ENCODE measurements at places on chromosomes 16 and 17.

DNA sequence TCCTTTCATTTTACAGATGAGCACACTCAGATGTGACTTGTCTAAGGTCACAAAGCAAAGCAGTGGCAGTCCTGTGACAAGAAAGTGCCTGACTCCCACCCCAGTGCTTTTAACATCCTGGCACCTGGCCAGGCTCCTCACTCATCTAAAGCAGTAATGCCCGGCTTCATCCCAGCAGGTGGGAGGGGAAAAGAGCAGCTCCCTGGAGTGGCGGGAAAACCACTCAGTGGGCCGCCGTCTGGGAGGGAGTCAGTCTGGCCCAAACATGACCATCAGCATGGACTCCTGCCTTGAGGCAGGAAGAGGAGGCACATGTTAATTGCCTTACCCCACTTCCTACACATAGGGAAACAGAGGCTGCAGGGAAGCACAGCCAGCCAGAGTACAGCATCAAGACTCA lies 2.6 kb downstream of the PCGF2 start:
- DNase-seq, result no peak

DNA sequence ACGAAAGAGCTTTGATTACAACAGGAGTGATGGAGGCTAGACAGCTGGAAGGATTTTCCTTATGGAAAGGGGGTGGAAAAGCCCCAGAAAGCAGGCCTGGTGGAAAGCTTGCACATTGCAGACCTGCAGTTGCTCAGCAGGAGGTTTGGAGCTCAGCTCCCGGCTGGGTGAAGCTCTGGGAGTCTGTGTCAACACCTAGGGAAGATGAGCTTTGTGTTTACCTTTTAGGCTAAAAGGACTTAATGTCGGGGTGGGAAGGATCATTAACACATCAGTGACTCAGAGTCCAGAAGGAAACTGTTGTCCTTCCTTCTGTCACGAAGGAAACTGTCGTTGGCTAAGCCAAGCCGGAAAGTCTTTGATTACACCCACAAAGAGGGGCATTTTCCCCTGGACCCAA lies 48.2 kb downstream of the RAP1GAP2 start:
- DNase-seq, result no peak

GRCh38 chr17:47956791-47957590 lies 692 bp downstream of the PRR15L start:
- DNase-seq, result no peak

- DNase-seq, result no peak
Measured at GRCh38 chr17:42796066-42796758, 2.3 kb downstream of the COA3 start.

GRCh38 chr16:85307552-85308364 lies 195.5 kb upstream of the CIBAR2 start:
- DNase-seq, result no peak

GRCh38 chr17:68273722-68274121 lies 17.2 kb downstream of the SLC16A6 start:
- DNase-seq, result no peak

GRCh38 chr16:11461595-11461990 lies 116.3 kb downstream of the RMI2 start:
- DNase-seq, result no peak

- DNase-seq, result no peak
Measured at GRCh38 chr16:68612996-68613395, 32.1 kb upstream of the CDH3 start.

DNA sequence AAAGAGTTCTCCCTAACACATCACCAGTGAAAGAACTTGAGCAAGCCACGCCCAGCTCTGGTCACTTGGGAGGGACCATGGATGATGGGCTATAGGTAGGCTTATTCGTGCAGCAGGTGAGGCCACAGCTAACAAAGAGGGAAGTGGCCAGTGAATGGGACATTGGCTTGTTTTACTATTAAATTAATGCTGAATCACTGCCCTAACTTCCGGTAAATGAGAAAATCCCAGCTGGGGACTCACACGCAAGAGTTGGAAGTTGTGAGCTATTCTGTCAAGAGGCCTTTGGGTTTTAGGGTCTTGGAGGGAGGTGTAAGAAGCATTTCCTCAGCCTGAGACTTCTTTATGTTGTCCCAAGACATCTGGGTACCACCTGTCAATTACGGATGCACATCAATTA lies 315.3 kb downstream of the XYLT1 start:
- DNase-seq, result no peak

DNA sequence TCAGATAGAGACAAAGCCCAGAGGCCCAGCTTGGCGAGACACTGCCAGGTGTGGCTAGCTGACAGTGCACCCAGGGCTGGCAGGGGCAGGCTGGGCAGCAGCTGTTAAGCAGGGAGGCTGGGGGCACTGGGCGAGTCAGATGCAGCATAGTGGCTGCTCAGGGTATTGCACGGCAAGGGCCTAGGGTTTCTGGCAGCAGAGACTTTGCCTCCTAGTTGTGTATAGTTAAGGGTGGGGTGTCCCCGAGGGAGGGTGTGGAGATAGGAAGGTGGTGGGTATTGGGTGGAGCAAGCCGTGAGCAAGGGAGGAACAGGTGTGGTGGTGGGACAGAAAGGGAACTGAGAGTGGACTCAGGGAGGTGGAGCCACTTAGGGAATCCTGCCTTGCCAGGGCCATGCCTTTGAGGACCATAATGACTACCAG lies 66.0 kb downstream of the SMPD3 start:
- no peak for DNase-seq

DNA sequence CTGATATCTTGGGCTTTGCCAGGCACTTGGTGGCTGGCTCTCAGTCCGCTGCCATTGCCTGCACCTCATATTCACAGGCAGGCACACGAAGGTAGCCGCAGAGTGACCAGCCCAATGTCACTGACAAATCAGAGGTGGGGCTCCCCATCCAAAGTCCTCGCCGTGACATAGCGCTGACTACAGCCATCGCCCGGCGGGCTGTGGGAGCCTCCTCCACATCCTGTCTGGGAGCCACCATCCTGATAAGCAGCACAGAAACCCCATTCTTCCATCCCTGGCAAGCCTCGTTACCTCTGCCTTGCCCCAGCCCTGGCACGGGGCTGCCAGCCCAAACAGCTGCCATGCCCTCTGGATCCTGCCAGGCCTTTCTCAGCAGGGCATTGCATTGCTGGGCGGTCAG lies 437.8 kb downstream of the SLC39A11 start:
- DNase-seq, result no peak

DNA sequence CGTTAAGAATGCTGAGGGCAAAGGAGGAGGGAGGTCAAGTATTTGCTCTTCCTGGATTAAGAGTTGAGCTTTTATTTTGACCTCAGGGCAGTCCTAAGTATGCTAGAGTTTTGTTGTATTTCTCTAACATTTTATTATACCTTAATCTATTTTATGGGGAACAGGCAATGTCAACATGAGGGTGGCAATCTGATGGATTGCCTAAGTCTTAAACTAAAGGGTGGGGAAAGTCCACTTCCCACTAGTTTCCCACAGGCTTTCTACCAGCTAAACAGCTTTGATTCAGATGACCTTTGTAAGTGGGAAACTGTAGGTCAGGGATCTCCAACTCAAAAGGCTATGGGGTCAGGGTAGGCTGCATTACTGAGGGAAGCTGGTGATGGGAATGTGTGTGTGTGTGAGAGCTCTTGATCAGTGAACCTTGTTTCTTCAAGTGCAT lies 24.9 kb downstream of the HSD17B2 start:
- no peak for DNase-seq

- no peak for DNase-seq
Measured at GRCh38 chr17:18267366-18267765, 6.9 kb downstream of the MIEF2 start.

- no peak for DNase-seq
Measured at GRCh38 chr17:64158406-64158805, 28.5 kb upstream of the ERN1 start.

- no peak for DNase-seq
Measured at GRCh38 chr17:1643999-1644492, 1.5 kb downstream of the SCARF1 start.

DNA sequence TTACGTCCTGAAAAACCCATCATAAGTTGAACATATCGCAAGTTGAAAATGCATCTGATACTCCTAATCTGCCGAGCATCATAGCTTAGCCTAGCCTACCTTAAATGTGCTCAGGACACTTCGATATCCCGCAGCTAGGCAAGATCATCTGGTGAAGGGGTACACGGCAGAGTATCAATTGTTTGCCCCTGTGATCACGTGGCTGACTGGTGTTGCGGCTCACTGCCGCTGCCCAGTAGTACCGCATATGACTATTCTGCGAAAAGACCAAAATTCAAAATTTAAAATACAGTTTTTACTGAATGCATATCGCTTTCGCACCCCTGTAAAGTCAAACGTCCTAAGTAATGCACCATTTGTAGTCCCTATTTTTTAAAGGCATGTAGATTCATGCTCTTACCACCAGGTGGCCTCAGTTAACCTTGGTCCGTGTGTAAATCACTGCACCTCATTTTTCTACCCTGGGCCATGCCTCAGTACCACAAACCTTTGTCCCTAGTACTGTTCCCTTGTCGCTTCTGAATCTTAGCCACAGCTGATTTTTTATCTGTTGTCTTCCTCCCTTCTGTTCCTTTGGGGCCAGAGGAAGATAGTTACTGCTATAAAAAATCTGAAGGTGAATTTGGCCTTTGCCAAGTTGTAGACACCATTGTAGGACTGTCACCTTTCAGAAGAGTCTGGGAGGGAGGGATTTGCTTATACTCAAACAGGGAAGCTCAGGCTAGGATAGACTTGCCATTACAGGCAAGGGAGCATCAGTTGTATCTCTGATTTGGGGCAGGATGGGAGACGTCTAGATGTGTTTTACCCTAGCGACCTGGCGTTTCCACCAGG lies 34.4 kb downstream of the WWP2 start:
- no peak for DNase-seq

- no peak for DNase-seq
Measured at GRCh38 chr17:34740565-34741520, 161.5 kb downstream of the TMEM132E start.

DNA sequence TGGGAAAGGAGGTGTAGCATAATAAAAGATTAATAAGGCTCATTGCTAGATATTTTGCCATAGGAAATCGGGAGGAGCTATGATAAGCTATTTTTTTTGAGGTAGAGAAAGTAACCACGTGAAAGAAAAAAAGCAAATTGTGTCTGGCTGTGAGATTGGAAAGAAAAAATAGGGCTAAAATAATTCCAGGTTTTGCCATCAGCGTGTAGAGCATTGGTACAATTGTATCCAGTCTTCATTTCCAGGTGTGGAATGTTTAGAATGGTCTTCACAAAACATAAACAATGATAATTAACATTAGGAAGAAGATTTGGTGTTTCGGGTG lies 1.1 kb downstream of the TANC2 start:
- DNase-seq, result no peak

DNA sequence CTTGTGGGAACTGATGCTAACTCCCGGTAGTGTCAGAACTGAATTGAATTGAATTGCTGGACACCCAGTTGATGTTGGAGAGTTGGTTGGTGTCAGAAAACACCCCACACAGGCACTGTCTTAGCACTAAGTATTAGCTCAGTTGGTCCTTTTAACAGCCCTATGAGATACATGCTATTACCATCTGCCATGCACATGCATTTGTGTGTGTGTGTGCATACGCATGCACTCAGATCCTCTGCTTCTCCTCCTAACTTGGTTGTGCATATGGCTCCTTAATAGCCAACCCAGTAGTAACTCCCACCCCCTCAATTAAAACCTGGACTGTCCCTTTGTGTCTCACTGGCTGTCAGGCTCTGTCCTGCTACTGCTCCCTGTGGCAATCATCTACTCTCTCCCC lies 32.3 kb upstream of the DYNLL2 start:
- no peak for DNase-seq

DNA sequence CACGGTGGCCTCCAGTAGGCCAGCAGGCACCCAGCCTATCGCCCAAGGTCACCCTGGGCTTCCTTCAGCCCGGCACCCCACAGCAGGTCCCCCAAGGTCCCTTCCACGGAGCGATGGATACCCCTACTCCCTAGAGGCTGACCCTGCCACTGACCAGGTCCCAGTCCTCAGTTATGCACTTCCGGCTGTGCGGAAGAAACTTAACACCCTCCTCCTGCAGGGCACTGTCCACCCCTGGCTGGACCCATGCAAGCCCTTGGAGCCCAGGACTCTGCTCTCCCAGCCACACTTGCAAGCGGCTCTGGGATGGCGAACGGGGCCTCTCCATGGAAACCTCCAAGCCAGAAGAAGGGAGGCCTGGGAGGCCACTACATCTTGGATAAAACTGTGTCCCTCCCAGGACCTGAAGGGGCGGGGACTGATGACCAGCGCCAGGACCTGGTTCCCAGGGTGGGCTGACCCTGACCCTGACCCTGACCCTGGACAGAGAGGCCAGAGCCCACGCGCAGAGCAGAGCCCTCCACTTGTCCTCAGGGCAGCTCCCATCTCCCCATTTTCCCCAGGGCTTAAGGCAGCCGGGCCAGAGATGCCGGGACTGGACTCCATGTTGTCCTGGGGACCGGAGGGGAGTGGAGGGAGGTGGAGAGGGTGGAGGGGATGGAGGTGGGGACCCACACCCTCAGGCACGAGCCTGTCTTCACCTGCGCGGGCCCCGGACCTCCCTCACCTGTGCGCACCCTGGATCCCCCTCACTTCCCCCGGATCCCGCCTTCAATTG lies 734 bp downstream of the CEP131 start:
- DNase-seq, result no peak

GRCh38 chr17:5000237-5000639 lies 2.5 kb downstream of the KIF1C start:
- DNase-seq, result no peak

DNA sequence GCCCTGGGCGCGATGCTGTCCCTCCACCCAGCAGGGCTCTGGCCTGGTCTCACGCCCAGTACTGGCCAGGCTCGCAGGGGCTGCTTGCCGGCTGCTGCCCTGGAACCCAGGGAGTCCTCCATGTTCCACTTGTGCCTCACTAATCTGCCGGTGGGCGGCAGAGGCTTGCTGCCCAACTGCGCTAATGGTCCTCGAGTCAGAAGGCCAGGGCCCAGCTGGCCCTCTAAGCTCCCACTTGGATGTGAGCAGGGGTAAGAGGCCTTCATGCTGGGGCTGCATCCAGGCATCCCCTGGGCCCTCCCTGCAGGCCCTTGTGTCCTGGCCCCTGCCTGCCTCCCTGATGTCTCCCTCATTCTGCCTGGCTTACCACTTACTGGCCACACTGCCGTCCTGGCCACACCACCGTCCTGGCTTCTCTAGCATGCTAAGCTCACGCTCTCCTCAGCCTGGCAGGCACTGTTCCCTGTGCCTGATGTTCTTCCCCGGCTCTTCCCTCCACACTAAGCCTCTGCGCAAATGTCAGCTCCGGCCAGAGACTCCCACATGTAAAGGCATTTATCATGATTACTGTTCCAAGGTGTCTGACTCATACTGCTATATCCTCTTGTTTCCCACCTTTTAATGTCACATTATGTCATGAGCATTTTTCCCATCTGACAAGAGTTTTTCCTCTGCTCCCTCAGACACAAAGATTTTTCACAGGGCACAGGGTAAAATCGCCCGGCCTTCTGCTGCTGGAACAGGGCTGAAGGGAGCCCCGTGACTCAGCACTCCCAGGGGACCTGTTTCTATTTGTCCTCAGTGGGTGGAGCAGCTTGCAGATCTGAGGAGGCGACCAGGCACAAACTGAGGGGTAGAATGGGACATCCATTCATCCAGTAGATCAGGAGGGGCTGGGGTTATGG lies 15.9 kb downstream of the B9D1 start:
- DNase-seq, result no peak

DNA sequence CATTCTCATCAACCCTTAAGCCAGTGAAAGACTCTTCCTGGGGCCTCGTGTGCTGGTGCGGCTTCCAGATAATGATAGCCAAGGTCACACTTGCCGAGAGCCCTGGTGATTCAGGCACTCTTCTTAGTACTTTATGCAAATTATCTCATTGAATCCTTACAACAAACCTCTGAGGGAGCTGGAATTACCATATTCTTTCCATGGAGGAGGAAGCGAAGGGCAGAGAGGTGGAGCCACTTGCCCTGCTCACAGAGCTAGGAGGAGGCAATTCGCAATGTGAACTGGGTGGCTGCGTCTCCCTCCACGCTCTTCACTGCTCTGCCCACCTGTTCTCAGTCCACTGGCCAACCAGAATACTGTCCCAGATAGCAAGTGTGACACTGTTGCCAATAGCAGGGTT lies 409.7 kb downstream of the SNX29 start:
- DNase-seq, result no peak
